H7 (cell line): ENCODE measurements at places on chromosomes 6 and 20.

GRCh38 chr20:48904566-48905296, 16.8 kb upstream of the ARFGEF2 start:
- DNase-seq: peak; percentile 75

GRCh38 chr6:33521489-33522091, 58.5 kb downstream of the BAK1 start:
- DNase-seq: peak; percentile 73

DNA sequence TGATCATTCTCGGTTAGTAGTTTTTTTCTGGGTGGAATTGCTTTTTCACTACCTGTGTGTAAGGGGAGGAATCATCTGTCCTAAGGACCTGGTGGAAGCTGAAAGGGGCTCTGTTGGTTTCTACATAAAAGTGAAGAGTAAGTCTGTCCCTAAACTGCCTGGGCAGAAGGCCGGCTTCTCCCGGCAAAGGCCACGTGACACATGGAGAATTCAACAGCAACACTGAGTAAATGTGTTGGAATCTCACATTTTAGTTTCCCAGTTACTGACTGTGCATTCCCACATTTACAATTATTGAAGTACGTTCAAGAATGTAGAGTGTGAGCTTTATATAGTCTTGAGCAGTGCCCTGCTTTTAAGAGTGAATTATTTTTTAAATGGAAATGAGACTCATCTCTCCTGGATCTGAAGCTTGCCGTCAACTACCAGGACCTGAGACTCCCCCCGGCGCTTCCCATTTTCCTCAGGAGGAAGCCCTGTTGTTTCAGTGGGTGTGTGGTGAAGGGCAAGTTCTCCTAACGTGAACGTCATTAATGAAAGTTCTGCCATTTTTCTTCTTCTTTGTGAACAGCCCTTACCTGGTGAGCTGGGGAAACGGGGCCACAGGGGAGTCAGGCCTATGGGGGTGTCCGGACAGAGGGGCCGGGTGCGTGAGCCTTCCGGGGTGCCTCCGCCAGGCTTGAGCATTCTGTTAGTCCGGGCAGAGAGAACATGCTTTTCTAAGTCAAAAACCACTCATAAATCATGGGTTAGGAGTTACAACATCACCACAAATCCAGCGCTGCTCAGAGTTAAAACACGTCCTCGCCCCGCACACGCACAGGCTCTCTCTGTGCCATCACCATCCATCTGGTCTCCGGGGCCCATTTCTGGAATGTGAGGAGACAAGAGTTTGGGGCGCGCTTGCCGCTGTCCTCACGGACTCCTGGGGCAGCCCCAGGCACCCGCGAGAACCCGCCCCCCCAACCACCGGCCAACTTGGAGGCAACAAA, 56.6 kb upstream of the SMOC2 start:
- DNase-seq: peak; percentile 42

DNA sequence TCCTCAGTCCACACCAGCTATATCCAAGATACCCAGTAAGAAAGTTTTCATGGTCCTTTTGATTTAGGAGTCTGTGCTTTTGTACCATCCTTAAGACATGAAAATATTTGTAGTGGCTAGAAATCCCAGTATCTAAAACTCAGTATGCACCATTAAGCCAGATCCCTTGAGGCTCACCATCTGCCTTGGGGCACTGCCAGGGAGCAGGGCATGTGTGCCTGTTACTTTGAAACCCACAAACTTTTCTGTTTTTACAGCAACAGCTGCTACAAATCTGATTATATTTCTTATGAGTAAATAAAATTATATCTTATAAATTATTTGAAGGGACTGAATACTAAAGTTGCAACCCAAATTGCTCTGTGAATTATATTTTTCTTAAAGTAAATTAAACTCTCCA, 290.5 kb upstream of the MANEA start:
- no peak for DNase-seq

GRCh38 chr6:34285448-34286164, 36.8 kb upstream of the SMIM29 start:
- DNase-seq: no peak

GRCh38 chr6:26056583-26057350, 30.5 kb upstream of the HFE start:
- DNase-seq: no peak

GRCh38 chr20:44357555-44358125, 2.1 kb downstream of the HNF4A start:
- DNase-seq: no peak

DNA sequence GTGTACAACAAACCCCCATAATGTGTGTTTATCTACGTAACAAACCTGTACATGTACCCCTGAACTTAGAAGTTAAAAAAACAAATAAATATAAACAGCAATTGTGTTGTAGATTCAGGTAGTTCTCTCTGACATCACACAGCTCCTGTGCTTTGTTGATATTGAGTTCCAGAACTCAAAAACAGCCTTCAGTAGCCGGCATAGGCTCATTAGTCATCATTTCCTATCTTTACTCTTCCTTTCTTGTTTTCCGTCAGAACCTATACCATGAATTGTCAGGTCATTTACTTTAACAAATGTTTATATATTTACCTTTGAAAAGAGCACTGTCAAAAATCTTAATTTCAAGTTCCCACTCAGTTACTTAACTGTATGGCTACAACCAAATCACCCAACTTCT, 88.8 kb downstream of the ADTRP start:
- no peak for DNase-seq

DNA sequence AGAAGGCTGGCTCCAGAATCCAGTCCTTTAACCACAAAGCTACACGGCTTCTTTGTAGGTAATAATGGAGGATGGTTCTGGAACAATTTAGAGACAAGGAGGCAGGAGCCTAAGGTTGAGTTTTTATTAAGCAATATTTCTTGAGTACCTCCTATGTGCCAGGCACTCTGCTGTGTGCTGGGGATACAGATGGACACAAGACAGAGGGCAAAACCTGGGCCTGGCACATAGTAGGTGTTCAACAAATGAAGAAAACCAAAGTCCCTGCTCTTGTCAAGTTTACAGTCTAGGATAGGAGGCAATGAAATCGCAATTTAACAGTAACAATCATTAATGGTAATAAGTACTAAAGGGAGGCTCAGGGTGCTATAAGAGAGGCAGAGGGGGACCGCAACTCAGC, 17.4 kb downstream of the CCM2L start:
- no peak for DNase-seq

DNA sequence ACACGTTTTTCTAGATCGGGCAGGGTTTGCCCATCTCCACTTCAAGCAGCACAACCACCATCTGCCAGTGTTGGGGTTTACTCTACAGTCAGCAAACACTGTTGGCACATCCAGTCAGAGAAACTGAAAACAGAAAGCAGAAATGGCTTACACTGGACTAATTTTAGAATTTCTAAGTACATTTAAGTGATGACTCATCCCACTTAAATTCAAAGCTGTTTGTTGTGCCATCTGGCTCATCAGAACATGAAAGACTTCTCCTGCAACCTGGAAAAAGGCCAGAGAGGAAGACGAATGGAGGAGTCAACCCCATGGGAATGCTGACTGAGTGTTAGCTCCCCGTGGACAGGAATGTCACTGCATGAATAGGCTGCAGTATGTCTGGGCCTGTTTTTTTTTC, 21.8 kb downstream of the FAM209B start:
- DNase-seq: no peak

GRCh38 chr6:219641-220198, 72.6 kb upstream of the DUSP22 start:
- peak; percentile 83 for DNase-seq

DNA sequence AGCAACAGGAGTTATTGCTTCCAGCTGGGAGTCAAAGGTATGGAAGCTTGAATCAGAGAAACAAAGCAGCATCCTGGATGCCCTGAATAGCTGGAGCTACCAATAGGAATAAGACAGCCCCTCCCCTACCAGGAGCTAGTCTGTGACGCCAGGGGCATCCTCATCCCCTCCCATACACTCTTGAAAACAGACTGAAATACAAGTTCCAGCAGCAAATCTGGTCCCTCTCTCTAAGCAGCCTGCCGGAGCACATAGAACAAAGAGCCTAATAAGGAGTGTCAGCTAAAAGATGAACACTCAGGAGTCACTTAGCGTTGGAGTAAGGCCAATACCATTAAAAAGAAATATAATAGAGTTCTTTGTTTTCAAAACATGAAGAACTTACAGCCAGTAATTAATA, 25.6 kb downstream of the FILIP1 start:
- no peak for DNase-seq

DNA sequence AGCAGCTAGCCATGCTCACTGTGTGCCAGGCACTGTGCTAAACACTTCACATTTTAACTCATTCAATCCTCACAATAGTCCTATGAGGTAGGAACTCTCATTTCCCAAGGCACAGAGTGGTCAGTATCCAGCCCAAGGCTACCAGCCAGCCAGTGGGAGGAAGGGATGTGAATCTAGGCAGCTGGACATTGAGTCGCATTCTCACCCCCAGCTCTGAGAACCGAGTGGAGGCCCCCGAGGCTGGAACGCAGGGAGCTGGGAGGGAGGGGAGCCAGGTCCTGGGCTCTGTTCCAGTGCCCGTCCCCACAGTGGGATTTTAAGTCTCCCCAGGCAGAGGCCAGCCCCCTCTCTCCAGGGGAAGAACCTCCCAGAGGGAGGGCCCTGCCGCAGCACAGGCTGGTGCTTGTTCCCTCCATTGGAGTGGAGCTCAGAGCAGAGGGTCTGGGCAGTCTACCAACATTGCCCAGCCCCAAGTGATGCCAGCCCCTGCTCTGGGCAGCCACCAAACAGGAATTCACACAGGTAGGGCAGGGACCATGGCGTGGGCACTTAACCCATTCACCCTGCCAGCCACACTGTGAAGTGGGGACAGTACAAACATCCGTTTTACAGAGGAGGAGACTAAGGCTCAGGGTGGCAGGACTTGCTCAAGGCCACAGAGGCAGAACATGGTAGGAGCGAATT, 131.3 kb downstream of the CEBPB start:
- DNase-seq: no peak

- DNase-seq: no peak
Measured at GRCh38 chr6:30752157-30752927, 8.0 kb upstream of the IER3 start.

DNA sequence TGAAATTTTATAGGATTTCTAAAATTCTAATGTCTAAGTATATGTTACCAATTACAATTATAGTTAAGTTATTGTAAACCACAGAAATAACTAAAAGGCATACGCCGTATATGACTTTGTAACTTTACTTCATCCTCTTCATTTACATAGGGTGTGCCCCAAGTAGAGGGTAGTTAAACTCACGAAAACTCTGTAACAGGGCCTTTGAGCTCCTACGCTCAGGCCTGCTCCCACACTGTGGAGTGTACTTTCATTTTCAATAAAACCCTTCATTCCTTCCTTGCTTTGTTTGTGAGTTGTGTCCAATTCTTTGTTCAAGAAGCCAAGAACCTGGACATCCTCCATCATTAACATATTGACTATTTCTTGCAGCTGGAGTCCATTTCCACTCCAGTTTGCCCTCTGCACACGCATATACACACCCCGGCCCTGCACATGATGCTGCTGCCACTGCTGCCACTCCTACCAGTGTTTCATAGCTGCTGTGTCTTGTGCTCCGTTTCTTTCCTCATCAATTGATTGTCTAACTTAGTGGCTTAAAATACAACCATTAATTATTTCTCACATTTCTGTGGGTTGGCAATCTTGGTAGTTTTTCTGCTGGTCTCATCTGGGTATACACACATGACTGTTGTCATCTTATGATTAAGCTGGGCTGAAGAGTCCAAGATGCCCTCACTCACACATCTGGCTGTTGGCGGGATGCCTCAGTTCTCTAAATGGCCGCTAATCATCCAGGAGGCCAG, 33.0 kb upstream of the SCP2D1 start:
- no peak for DNase-seq

DNA sequence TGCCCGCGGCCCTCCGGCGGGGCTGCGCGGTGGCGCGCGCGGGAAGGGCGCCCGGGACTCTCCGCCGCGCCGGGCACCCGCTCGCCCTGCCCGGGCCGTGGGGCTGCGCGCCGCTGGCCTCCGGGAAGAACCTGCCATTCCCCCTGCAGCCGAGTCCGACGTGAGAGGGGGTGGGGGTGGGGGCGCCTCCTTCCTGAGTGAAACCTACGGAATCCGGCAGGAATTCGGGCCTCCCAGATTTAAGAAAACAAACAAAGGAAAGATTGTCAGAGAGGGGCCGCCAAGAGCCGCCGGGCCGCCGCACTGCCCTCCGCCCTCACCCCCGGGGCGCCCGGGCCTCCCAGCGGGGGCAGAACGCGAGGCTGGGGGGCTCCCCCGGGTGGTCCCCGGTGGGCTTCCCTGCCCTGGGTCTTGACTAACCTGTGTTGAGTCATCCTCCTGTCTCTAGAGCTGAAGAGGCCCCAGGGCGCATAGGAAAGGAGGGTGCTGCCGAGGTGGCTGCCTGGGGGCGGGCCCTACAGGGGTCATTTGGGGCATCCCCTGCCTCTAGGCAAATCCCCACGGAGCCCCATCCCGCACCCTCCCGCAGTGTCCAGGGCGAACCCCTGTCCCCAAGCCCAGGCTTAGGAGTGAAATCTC, 42.2 kb upstream of the FOXP4 start:
- DNase-seq: peak; percentile 88

DNA sequence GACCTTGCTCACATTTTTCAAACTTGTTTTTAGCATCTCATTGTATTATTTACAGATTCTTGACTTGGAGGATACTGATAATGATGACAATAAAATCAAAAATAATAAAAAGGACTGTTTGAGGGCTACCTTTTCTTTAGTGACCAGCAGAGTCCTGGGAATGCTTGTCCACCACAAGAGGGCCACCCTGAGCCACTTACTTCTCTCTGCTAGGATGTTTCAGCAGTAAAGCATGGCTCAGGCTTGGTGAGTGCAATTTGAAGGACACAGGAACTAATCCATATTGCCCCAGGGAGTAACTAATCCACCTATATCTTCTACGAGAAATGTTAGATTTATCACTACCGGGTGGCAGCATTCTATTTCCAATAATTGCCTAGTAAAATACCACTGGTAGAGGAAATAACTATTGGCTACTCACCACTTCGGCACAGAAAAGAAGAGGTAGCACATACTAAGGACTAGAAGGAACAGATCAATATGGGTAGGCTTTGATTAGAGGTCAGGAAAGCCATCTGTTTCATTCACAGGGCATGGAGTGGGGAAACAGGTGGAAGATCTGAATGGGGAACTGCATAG, 5.8 kb upstream of the KIAA0408 start:
- peak; percentile 65 for DNase-seq

DNA sequence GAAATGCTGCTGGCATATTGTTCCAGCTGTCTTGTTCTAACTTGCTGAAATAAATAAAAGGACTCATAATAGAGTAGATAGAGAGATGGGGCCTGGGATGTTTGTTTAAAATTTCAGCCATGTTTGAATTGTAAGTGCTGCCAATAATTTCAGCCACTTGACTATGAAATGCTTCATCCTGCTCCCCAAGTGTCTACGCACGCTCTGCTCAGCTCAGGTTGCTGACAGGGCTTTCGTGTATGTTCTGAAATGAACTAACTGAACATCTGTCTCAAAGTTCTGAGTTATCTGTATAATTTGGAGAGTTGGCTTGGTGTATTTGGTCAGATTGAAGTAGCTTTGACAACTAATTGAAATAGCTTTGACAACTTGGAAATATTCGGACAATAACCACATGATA, 387.8 kb downstream of the BMP2 start:
- no peak for DNase-seq

GRCh38 chr6:47974106-47974505, 136.9 kb downstream of the PTCHD4 start:
- no peak for DNase-seq
